ENCODE measurements at places on chromosomes 5 and 9.

DNA sequence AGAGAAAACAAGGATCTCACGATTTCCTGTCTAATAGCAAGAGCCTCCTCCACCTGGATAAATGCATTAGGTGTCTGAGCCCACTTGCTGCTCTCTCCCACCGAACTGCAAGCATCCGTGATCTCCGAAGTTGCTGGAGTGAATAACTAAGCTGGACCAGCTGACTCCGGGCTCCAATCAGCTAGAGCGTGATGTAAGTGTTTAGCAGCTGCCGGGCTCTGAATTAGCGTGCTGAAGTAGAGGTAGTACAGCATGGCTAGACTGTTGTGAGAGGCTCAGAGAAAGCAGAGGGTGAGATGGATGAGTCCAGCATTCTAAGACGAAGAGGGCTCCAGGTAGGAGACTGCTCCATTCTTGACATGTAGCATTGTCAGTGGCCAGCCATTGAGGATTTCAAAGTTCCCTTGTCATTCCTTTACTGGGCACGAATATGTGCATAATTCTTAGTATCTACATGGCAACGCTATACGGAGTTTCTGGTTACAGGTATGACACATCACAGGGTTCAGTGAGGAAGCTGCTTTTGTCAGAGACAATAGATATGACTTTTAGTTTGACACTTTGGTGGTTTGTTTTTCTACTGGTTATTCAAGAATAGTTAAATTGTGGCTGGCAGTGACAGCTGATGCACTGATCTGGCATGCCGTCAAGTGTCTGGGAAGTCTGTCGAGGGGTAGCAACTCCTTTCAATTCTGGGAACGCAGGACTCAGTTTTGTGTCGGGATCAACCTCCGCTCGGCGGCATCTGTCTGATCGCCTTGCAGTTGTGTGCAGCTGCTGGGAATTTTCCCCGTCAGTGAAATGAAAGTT, 232.6 kb downstream of the MAST4 start:
- peak; percentile 3 for DNase-seq

DNA sequence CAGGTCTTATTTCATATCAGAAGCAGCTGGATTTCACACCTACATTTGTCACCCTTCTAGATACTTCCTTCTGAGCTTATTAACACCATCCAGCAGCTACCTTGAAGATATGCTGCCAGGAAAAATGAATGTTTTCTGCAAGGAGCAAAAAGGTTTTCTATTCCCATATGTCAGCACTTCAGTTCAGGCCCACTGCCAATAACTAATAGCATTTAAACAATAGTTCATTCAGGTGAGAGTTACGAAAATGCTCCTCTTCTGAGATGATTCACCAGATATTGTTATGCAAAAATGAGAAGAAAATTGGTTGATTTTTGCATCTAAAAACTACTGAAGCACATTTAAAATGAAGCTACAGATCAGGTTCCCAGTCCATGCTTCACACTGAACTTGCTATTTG, 56.4 kb upstream of the ISL1 start:
- DNase-seq: no peak

GRCh38 chr9:2872931-2873323, 29.0 kb upstream of the PUM3 start:
- DNase-seq: no peak

DNA sequence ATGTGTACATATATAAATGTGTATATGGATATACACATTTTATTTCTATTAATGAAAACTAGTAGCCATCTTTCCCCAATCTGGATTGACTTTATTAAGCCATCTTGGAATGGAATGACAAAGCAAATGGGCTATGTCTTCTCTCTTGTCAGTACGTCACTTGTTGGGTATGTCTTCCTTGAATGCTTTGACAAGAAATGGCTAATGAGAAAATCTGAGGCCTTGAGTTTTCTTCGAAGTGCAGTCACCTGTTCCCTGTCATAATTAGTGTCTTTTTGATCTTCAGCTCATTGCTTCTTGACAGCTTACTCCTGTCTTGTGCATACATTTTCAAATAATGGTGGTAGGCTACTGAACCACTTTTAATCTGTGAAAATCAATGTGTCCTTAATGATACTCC, 243.2 kb upstream of the RGMB start:
- no peak for DNase-seq

DNA sequence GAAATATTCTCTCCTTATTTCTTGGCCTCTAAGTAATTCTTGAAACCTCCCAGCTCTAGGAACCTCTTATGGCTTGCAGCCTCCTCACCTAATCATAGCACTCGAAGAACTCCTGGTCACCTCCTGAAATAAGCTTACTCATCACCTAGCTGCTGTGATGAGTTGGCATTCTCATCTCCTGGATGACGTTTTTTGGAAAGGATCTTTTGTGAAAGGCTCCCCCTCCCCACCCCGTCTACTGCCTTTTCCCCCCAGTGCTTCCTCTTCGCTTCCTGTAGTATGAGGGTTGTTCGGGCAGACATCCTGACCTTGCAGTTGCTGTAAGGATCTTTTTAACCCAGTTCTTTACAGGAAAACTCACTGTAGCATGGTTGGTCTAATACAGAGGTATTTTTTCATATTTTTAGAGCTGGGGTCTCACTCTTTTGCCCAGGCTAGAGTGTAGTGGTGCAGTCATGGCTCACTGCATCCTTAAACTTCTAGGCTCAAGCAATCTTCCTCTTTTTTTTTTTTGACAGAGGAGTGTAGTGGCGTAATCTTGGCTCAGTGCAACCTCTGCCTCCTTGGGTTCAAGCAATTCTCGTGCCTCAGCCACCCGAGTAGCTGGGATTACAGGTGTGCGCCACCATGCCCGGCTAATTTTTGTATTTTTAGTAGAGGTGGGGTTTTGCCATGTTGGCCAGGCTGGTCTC, 41.8 kb downstream of the ARHGAP26 start:
- DNase-seq: no peak

DNA sequence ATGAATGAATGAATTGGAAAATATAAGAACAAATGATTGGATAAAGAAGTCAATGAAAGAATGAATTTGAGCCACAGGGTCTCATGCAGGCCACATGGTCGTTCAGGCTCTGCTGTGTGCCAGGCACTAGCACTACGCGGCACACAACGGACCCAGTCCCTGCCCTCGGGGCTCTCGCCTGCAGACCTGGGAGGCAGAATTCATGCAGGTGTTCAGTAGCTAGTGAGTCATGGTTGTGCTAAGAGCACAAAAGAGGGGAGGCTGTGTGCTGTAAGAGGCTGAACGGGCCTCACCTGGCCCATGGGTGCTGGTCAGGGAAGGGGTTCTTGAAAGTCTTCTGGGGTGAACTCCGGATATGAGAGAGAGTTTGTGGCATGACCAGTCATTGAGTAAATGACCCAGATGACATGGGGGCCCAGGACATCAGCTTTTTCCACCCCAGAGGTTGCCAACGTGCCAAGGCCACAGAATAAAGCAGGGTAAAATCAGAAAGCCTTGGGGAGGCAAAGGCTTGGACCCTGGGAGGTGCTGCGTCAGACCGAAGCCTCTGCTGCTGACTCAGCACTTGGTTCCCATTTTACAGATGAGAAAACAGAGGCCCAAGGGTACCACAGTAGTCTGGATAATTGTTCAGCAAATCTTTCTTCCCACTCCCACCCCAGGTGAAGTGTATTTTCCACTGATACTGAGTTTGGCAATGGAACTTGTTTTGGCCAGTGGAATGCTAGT, 264.3 kb upstream of the MVB12B start:
- DNase-seq: no peak

- no peak for DNase-seq
These were observed 659.8 kb upstream of the KLF4 start for GRCh38 chr9:108149326-108149725.

DNA sequence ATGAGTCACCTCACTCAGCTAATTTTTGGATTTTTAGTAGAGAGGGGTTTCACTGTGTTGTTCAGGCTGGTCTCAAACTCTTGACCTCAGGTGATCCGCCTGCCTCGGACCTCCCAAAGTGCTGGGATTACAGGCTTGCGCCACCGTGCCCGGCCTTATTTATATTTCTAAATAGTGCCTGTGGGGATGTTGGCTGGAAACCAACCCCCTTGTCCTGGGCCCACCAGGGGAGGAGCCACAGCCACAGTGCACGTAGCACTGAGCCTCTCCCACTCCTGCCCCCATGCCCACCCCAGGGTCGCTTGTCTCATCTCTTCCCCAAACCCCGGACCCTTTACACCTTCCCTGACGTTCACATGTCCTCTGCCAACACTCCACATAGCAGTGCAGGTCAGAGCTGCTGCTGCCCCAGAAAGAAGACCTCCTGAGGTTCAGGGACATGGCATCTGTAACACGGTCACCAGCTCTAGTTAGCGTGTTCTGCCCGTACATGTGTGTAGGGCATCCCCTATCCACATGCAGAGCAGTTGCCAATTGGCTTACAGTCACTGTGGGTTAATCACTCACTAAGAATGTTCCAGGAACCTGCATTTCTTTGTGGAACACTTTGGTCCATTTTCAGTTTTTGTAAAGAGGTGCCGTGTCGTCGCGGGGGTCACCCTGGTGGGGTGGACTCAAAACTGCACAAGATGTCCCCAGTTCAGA, 10.2 kb upstream of the MRPS2 start:
- DNase-seq: no peak

DNA sequence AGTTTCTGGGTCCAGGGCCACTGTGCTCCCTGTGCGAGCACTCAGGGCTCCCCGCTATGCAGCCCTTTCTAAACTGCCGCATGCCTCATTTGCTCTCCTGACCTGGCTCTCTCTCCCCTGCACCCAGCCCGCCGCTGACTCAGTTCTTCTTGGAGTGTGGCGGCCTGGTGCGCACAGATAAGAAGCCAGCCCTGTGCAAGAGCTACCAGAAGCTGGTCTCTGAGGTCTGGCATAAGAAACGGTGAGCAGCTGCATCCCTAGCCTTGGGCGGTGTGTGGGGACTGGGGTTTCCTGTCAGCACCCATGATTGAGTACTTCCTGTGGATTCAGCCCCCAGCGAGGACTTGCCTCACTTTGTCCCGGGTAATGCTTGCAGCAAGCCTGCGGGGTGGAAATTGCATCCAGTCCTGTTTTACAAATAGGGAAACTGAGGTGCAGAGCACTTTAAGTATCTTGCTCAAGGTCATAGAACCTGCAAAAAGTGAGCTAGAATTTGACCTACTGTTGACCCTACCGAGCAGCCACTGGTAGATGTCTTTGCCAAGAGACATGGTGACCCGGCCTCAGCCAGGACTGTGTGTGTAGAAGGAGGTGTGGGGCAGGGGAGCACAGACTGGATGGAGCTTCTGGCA, 27.9 kb downstream of the USP20 start:
- DNase-seq: no peak

GRCh38 chr9:136846376-136847087, 2.7 kb upstream of the PHPT1 start:
- DNase-seq: no peak

DNA sequence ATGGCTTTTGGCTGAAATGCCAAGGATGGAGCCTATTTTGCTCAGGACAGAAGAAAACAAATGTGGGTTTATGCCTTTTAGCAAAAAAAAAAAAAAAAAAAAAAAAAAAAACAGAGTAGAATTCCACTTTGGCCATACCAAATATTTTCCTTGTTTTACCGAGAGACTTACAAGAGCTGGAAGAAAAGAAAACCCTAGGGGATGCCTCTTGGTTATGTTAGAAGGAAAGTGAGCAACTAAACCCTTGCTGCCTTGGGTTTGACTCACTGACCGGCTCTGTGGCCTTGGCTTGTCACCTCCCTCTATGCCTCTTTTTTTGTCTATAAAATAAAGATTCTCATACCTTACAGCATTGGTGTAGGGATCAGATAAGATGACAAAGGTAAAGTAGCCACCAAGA, 69.6 kb upstream of the ABCA1 start:
- DNase-seq: no peak

DNA sequence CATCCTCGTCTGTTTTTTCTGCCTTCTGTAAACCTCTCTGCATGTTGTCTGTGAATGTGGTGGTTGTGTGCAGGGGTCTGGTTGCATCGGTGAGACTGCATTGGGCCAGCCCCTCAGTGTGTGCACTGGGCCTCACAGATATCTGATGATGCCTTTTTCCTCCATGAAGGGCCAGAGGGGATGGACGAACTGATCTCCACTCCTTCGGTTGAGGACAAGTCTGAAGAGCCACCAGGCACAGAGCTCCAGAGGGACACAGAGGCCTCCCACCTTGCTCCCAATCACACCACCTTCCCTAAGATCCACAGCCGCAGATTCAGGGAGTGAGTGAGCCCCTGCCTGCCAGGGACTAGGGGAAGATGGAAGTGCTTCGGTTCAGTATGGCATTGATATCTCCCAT, 31.3 kb downstream of the SECISBP2 start:
- no peak for DNase-seq

- peak; percentile 39 for DNase-seq
These were observed 36.7 kb downstream of the SARDH start for GRCh38 chr9:133701321-133701980.

DNA sequence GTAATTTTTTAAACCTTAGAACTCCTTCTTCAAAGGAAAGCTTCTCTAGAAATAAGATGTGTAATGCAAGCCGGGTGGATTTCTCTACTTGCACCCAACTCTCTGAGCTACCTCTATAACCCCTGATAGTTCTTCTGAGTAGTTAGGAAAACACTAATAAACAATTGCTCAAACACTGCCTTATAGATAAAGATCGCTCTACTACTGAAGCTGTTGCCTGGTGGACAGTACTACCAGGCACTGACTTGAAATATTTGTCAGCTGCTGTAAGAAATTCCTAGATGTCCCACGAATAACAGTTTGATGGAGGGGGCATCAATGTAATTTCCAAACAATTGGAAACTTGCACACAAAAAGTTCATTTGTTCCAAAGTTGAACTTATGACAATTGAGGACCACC, 42.0 kb downstream of the NR3C1 start:
- DNase-seq: no peak

DNA sequence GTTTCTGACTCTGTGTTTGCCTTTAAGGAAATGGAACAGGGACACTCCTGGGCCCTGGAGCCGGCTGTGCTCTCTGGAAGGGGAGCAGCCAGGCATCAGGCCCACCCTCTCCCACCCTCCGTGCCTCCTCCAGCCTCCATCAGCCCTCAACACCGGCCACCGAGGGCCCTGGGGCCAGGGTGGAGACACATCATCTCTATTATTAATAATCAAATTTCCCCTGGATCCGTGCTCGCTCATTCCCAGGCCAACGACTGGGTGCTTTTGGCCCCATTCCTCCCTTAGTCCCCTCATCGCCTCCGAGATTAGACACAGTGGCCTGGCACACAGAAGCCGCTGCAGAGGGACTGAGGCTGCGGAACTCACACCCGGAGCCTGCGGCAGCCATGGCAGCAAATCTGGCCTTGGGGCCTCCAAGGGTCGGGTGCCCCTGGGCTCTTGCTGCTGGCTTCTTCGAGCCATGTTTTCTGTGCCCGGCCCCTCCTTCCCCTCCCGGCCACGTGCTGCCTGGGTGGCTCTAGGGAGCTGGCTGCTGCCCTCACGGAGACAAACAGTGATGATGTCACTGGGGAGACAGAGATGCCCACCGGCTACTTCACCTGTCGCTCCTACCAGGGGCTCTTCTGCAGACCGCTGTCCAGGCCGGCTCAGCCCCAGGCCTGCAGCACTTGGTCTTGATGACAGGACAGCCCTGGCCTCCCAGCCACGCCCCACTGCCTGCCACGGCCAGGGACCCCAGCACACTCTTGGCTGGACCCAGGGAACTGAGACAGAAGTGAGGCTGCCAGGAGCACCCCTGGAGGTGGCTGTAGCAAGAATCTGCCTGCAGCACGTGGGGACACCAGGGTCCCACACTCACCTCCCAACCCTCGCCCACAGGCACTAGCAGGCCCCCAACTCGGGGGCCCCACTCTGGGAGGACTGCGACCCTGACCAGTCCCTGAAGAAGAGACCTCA, 76.6 kb upstream of the PPP1R26 start:
- DNase-seq: no peak

GRCh38 chr5:149759986-149760853, 30.1 kb downstream of the PPARGC1B start:
- no peak for DNase-seq
